ENCODE measurements at places on chromosomes 12 and 14.
A peak's percentile ranks its signal among the peaks of the same experiment; 100 is the strongest.

- no peak for DNase-seq
These were observed 2.5 kb upstream of the LRIG3 start for GRCh38 chr12:58922849-58923248.

- no peak for DNase-seq
These were observed 18.1 kb upstream of the PRICKLE1 start for GRCh38 chr12:42607584-42608058.

- no peak for DNase-seq
These were observed 140.6 kb downstream of the EPS8 start for GRCh38 chr12:15648558-15648957.

DNA sequence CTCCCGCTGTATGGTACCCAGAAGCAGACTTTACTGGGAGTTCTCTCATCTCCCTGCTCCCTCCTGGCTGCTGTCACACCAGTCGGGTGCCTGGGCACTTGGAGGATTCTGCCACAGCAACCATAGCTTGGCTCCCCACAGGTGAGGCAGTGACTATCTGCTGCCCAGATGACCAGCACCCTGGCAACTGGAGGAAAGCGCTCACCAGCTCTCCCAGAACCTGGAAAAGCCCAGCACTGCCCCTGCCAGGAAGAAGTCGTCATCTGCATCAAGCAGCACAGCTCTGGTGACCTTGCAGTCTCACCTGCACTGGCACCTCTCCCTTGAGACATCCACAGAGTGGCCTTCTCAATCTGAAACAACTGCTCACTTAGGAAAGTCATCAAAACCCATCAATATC lies 31.9 kb upstream of the TC2N start:
- DNase-seq, result no peak

- no peak for DNase-seq
These were observed 69.7 kb downstream of the CIT start for GRCh38 chr12:119807380-119807779.

DNA sequence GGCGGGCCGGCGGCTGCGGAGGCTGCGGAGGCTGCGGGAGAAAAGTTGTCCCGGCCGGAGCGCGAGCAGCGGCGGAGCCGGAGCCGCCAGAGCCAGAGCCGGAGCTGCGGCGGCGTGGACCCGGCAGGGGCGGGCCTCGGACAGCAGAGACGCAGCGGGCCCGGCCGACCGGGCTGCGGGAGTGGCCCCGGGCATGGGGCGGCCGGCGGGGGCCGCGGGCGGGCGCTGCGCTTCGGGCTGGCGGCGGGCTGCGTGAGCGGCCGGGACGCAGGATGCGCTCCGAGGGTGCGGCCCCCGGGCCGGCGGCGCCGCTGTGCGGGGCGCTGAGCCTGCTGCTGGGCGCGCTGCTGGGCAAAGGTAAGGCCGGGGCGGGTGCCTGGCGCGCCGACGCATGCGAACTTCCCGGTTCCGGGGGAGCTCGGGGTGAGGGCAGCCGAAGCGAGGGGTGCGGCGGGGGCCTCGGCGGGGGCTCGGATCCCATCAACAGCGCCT lies at the start of gene TMEM132C:
Gene TMEM132C, plus strand, starts transcription at position 40 of the 492 bp plus-strand sequence. Its CDS starts 233 bp downstream, at position 273.
- DNase-seq, result no peak

DNA sequence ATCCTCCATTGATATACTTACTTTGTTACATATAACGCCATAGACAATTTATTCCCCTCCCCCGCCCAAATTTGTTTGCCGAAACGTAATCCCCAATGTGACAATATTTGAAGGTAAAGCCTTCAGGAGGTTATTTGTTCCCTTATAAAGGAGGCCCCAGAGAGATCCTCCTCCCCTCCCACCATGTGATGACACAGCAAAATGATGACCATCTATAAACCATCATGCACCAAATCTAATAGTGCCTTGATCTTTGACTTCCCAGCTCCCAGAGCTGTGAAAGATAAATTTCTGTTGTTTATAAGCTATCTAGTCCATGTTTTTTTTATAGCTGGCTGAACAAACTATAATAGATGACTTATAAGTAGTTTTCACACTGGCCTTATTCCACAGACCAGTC lies 122.2 kb downstream of the PTPRO start:
- no peak for DNase-seq

DNA sequence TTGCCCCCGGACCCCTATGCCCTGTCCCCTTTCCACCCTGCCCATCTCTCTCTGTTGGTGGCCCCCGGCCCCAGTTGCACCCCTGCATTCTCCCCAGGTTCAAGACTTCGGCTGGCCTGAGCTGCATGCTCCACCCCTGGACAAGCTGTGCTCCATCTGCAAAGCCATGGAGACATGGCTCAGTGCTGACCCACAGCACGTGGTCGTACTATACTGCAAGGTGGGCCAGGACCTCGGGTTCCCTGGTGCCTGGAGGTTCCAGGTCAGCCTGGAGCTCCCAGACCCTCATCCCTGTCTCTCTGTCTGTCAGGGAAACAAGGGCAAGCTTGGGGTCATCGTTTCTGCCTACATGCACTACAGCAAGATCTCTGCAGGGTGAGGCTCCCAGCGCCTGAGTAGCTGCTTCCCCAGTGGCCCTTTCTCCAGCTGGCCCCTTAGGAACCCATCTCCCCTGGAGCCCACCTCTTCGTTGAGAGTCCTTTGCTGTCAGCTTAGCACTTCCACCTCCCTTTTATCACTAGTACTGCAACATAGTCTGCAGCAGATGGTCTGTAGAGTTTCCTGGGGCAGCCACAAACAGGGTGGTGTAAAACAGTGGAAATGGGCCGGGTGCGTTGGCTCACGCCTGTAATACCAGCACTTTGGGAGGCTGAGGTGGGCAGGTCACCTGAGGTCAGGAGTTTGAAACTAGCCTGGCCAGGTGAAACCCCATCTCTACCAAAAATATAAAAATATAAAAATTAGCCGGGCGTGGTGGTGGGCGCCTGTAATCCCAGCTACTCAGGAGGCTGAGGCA lies 5.8 kb downstream of the TNS2 start:
- no peak for DNase-seq

DNA sequence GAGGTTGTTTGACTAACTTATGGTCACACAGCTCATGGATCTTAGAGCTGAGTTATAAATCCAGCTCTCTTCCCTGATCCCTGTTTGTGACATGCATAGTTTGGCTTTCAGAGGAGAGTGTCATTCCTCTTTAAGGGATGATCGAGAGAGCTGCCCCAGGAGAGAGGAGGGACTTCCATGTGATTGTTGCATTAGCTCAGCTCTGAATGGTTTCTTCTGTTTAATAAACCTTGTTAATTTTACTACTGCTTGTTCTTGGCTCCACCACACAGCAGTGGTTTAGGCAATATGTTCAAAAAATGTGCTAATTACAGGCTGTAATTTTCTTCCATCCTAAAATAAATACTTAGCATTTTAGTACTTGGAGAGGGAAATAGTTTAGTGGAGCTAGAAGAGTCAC lies 152.5 kb downstream of the C12orf75 start:
- DNase-seq, result no peak

- DNase-seq, result no peak
These were observed 11.9 kb downstream of the DHX37 start for GRCh38 chr12:124976999-124977398.

DNA sequence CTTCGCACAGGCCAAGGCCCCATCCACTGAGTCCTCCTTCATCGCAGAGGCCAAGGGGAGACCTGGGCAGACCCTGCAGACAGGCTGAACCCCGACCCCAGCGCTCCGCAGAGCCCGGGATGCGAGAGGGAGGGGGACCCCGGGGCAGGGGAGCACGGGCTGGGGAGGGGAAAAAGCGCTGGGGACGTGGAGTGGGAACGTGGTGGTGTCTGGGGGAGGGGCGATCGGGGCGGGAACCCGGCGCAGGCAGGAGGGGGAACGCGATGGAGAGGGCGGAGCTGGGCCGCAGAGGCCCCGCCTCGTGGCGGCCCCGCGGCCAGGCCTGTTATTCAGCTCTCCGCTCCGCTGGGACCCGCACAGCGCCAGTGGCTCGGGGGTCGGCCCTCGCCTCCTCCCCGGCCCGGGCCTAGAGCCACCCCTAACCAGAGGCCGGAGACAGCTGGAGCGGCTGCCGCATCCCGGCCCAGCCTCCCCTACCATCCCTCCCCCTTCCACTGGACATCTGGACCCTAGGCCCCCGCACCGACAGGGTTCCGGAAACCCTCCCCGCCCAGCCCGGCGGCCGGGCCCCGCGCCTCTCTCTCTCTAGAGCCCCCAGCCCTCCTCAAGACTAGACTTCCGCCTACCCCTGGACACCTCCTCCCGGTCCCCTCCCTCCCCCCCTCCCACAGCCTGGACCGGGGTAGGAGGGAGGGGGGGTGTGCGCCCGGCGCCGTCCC lies at the start of gene ARHGEF25:
Gene ARHGEF25, plus strand, starts transcription at position 328 of the 719 bp plus-strand sequence. CDS start 460 bp downstream, outside the sequence.
- DNase-seq, result no peak

- peak; percentile 34 for DNase-seq
These were observed 19.7 kb downstream of the VDR start for GRCh38 chr12:47885012-47885501.

GRCh38 chr12:103901518-103902173 lies 28.6 kb upstream of the HSP90B1 start:
- DNase-seq, result peak; percentile 32

DNA sequence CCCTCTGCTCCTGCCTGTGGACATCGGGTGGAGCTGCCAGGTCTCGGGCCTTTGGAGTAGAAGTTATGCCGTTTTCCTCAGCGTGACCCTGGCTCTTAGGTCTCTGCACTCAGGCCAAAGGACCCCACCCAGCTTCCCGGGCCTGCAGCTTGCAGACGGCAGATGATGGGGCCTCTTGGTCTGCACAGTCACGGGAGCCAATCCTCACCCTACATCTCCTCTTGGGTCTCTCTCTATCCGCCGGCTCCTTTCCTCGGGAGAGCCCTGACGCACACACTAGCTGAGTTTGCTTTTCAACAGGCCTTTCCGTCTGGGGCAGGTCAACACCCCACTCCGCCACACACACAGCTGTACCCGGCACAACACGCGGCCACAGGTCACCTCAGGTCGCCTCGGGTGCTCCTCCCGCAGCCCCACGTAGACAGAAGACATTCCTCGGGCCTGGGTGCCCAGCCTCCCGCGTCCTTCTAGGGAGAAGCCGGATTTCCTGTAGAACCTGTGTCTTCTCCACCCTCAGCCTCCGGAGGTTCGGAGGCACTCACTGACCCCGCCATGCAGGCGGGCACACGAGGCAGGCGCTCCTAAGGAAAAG lies 9.9 kb downstream of the GALNT9 start:
- DNase-seq, result no peak

DNA sequence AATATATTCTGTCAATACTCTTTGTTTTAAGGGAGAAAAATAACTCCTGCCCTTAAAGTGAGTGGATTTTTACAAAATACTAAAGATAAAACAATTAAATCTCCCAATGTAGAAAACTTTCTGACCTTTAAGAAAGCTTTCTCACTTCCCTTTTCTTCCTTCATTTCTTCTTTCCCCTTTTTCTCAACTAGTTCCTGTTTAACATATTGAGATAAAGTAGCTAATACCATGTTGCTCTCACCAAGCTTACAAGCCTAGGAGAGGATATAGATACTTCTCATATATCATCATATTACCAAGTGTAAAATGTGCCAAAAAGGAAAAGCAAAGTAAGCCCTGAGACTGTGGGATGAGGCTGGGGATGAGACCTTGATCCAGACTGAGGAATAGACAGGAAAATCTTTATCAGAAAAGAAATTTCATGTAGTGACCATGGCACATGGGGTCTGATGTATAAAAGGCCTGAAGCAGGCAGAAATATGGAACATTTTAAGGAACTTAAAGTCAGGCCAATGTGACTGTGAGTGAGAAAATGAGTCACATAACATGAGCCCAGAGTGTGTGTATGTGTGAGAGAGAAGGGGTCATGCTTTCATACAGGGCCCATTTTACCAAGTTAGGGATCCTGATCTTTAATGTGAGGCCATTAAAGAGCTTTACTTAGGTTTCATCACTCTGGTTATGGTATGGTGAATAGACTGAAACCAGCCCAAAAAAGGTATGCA lies 1.6 kb upstream of the RPL10L start:
- DNase-seq, result no peak

DNA sequence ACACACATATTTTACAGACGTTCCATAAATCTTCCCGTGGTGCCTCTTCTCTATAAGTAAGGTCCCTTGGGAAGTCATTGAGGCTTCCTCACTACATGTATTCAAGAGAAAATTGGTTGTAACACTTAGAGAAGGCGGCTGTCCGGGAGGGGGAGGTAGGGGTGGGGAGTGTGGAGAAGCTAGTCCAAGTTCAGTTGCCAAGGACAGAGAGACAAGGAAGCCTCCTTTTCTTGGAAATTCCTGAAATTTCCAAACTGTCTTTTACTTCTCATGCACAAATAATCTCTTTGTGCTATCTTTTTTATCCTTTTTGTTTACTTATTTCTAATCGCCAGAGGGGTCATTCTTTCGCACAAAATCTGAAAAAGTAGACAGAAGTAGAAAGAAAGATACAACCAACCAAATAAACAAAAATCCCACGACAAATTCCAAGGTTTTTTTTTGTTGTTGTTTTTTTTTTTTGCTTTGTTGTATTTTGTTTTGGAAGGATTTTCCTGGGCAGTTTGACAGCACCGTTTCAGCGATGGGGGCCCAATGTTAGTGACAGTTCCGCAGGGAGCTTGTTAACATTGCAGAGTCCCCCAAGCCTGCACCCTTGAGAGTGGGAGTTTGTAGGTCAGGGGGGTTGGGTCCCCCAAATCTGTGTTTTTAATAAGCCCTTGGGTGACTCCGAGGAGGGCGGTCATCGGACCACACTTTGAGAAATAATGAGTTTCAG lies 45.2 kb downstream of the MAP1LC3B2 start:
- no peak for DNase-seq

DNA sequence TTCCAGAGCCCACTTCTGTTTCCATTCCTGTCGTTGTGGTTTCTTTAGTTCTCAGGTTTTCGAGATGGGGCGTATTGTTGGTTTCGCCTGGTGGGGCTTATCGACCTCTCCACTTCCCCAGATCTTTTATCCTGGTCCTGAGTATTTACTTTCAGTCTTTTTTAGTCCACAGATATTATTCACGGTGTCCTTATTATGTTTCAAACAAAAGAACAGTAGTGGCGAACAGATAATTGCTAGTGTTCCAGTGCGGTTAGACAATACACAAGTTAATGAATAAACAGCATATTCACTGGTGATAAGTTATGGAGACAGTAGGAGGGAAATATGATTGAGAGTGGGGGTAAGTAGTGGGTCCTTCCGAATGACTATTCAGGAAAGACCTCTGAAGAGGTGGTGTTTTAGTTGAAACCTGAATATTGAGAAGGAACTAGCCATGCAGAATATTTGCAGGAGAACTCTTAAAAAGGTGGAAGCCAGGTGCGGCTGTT lies 668 bp downstream of the TMEM260 start:
- DNase-seq, result no peak

GRCh38 chr12:47801904-47802246 lies 17.8 kb downstream of the HDAC7 start:
- DNase-seq, result no peak
